ENCODE measurements at places on chromosomes 2 and 18. TPM values are rescaled to one million over a fixed set of nuclear protein-coding genes. Genes with fewer than 3 reads are reported as not detected.

The IL1R1 gene
- total RNA-seq: 31.2 TPM

The DSC2 gene
- 0.66 TPM for total RNA-seq

The RHBDD1 gene
- 26.1 TPM for total RNA-seq

The DTNA gene
- 103 TPM for total RNA-seq

The LIMS3 gene
- 24.4 TPM for total RNA-seq

The MRPS5 gene
- 54.0 TPM for total RNA-seq

The PER2 gene
- total RNA-seq: 20.7 TPM

The NTSR2 gene
- total RNA-seq: 0.36 TPM

The MDH1B gene
- 0.32 TPM for total RNA-seq

The MATN3 gene
- not detected for total RNA-seq

The HNRNPA3 gene
- 125 TPM for total RNA-seq

The RBM44 gene
- 0.38 TPM for total RNA-seq

The GTF2A1L gene
- not detected for total RNA-seq

The UCN gene
- total RNA-seq: 0.46 TPM

The RRM2 gene
- total RNA-seq: not detected

The SPATA3 gene
- not detected for total RNA-seq

The C18orf32 gene
- 28.9 TPM for total RNA-seq

The MRO gene
- 1.7 TPM for total RNA-seq

The EML6 gene
- total RNA-seq: 8.0 TPM

The CACNB4 gene
- 1.1 TPM for total RNA-seq

The MERTK gene
- total RNA-seq: 2.9 TPM

The CPO gene
- total RNA-seq: 0.34 TPM

The HMSD gene
- total RNA-seq: not detected

The DAW1 gene
- not detected for total RNA-seq

The TCF23 gene
- total RNA-seq: 0.20 TPM

The NOP58 gene
- total RNA-seq: 29.4 TPM

The IL36B gene
- total RNA-seq: not detected

The MYO5B gene
- 0.88 TPM for total RNA-seq

The PKDCC gene
- 159 TPM for total RNA-seq

The MAP4K3 gene
- total RNA-seq: 31.0 TPM

The STPG4 gene
- not detected for total RNA-seq

The VWA3B gene
- total RNA-seq: not detected

The GALR1 gene
- not detected for total RNA-seq

The SOCS6 gene
- total RNA-seq: 19.1 TPM

The FOXI3 gene
- total RNA-seq: not detected

The MC2R gene
- not detected for total RNA-seq

The DNAJC5G gene
- not detected for total RNA-seq

The AAMP gene
- total RNA-seq: 65.0 TPM

The NIF3L1 gene
- total RNA-seq: 20.0 TPM

The KCNG3 gene
- total RNA-seq: not detected

The CENPA gene
- not detected for total RNA-seq

The HYCC2 gene
- total RNA-seq: 8.3 TPM

The TTN gene
- total RNA-seq: 7,650 TPM

The CTAGE1 gene
- total RNA-seq: not detected

The IL1RL2 gene
- total RNA-seq: 0.74 TPM

The NAGK gene
- total RNA-seq: 34.9 TPM

The LDLRAD4 gene
- 5.7 TPM for total RNA-seq
